Thoracic aorta endothelial cell (primary cell): ENCODE measurements at places on chromosomes 11 and 22. TPM values are rescaled to one million over a fixed set of nuclear protein-coding genes. Genes with fewer than 3 reads are reported as not detected.

The MMP13 gene
- total RNA-seq: not detected in 2 replicates

The TMEM45B gene
- 0.40 and 1.7 TPM in 2 replicates for total RNA-seq

The AGBL2 gene
- total RNA-seq: 0.07 TPM in 1 of 2 replicates, not detected in the other

The ADORA2A gene
- 28.4 and 41.4 TPM in 2 replicates for total RNA-seq

The TRPM5 gene
- total RNA-seq: not detected in 2 replicates
